ENCODE measurements at places on chromosomes 13 and 19.

DNA sequence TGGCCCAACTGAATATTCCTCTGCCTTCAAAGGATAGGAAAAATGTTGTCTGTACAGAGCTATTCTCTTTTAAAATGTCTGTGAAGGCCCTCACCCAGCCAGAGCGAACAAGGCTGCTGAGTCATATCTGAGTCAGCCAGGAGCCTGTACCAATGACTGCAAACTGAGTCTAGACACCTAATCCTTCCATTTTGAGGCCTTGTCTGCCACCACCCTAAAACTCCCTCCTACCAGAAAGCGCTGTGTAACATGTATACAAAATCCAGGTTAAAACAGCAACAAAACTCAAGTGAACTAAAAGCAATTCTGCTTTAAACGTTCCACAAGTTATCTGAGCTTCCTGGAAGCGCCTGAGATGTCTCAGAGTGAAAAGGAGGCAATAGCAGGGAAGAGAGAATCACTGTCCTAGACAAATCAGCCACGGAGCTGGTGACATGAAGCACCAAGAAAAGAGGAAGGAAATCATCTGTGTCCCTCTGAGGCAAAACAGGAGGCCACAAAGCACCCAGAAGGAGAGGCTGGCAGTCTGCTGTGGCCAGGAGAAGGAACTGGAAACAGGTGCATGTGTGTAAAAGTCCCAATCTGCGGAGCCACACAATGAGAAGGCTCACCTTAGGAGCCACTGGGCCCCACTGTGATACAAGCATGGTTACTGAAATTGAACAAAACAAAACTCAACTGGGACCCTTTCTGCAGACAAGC lies 10.2 kb downstream of the DHRS12 start:
- DNase-seq, result peak; percentile 63

DNA sequence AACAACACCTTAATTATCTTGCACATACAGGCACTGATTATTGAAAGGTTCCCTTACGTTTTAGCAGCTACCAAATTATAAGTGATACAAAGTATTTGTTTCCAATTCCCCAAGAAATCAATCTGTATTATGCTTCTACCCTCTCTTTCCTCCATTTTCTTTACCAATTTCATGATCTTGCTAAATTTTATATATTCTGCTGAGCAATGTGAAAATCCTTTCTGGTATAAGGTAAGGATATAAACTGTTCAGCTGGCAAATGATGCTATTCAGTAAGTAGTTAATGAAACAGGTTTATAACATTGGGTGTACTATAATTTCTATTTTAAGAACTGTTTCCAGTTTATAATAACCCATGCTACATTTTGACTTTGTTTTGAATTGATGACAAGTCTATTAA lies 985 bp upstream of the EEF1AKMT1 start:
- no peak for DNase-seq

- no peak for DNase-seq
Observed at GRCh38 chr19:52923778-52924593, 758 bp upstream of the ZNF888 start.

DNA sequence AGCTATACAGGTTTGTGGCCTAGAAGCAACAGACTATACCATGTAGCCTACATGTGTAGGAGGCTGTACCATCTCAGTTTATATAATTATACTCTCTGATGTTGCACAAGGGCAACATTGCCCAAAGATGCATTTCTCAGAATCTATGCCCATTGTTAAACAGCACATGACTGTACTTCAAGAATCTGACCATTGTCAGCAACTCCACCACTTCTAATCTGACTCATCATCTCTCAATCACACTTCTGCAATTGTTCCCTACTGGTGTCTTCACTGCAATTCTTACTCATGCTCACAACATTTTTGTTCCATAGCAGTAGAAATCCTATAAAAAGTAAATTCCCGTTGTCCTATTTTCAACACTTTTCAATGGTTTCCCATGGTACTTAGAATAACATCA lies 63.9 kb upstream of the ATXN8OS start:
- DNase-seq, result no peak

DNA sequence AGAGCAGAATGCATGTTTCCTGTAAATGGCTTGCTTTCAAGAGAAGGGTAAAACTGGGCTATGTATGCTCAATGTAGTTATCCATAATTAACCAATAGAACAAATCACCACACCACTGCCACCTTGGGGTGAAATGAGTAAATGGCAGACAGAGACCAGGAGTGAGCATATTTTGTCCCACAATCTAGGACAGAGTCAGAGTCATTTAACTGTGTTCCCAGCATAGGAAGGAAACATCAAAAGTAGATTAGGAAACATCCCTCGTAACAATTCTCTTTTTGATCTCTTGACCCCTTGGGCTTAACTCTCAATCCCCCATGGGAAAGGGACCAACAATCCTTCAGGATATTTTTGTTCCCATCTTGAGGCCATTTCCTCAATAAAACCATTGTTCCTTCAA lies 224.8 kb downstream of the NHLRC3 start:
- peak; percentile 62 for DNase-seq

DNA sequence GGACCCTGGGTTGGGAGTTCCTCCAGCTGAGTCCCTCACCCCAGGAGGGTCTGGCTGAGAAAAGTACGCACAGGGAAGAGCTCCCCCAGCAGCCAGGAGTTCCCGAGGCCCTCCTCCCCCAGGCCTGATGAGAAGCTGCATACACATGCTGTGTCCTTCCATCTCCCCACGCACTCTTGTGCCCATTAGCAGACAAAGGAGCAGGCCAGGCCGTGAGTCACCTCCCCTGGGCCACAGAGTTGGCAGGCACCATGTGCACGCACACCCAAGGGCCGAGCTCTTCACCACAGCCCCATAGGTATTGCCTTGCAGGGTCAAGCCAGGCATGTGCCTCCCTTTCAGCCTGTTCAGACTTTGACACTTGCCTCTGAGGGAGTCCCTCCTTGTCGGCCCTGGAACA lies 17.5 kb downstream of the MAU2 start:
- DNase-seq, result no peak

- no peak for DNase-seq
Observed at GRCh38 chr13:43379738-43380137, 356.4 kb downstream of the DNAJC15 start.

DNA sequence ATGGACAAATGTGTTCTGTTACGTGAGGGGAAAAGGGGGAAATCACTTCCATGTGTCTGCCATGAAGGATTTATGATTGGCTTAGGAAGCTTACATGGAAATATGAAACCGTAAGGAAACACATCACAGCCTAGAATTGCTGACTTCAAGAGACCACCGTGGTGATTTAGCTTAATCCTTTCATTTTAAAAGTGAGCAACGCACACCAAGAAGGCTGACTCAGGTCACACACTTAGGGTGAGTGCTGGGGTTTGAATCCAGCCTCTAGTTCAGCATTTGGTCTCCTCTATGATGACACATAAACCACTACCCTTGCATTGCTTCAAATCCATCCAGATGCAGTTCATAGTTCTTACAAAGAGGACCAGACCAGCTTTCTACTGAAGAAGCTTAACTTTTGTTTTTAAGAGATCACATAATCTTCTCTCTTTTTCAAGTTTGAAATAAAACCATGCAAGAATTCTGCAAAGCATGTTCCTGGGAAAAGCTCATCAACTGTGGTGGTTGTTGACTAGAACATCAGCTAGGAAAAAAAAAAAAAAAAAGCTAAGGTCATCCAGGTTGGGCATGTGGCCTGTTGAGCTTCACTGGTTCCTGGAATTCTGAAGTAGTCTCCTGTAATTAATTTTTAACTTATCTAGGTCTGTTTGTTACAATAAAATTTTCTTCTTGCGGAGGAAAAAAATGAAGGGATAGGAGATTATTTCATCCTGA lies 60.2 kb upstream of the KL start:
- DNase-seq, result no peak

DNA sequence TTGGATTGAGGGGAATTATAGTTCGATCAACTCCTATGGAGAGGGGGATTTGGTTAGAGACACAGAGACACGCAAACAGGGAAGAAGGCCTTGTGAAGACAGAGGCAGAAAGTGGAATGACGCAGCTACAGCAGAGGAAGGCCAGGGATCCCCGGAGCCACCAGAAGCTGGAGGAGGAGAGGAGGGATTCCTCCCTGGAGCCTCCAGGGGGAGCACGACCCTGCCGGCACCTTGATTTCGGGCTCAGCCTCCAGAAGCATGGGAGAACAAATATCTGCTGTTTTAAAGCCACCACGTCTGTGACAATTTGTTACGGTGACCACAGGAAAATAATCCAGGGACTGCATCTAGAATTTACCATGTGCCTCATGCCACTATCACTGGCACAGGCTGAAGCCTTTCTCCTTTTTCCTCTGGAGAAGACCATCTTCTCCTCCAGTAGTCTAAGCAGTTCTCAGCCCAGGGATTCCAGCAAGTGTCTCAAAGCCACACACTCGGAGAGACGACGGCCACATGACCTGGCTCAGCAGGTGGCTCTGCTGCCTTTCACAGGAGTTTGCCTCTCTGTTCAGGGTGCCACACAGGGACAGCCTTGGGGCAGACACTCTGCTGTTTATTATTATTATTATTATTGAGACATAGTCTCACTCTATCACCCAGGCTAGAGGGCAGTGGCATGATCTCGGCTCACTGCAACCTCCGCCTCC lies 39.9 kb upstream of the CCNE1 start:
- DNase-seq, result peak; percentile 11
